ENCODE measurements at places on chromosomes 12 and 14.

DNA sequence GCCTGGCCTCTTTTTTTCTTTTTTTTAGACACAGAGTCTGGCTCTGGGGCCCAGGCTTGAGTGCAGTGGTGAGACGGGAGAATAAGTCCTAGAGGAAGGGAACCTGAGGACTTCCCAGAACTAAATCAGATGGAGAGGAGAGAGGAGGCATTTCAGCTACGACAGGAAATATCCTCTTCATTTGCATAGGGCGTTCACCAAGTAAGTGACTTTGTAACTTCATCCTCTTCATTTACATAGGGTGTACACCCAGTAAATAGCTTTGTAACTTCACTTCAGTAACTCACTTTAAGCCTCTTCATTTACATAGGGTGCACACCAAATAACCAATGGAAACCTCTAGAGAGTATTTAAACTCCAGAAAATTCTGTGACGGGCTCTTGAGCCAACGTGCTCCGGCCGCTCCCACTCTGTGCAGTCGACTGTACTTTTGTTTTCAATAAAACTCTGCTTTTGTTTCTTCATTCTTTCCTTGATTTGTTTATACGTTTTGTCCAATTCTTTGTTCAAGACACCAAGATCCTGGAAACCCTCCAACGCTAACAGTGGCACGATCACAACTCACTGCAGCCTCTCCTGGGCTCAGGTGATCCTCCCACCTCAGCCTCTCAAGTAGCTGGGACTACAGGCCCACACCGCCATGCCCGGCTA lies 21.4 kb upstream of the ANKRD9 start:
- DNase-seq = peak; percentile 34

DNA sequence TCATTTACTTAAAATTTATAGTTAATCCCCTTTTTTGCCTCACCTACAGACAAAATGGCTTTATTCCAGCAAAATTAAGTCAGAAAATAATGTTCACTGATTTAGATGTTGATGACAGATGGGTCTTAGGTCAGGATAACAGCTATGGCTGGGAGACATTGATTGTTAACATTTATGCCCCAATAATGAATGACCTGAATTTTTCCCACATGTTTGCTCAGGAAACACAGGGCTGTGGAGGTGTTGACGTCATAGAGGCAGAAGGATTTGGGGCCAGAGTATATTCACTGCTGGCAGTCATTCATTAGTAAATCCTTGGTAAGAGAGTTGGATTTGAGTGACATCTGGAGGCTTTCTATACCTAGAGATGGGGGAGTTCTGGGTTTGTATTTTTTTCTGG lies 121.3 kb downstream of the PDE3A start:
- DNase-seq = no peak

- DNase-seq = no peak
Measured at GRCh38 chr12:53493610-53494391, 5.5 kb downstream of the MAP3K12 start.

DNA sequence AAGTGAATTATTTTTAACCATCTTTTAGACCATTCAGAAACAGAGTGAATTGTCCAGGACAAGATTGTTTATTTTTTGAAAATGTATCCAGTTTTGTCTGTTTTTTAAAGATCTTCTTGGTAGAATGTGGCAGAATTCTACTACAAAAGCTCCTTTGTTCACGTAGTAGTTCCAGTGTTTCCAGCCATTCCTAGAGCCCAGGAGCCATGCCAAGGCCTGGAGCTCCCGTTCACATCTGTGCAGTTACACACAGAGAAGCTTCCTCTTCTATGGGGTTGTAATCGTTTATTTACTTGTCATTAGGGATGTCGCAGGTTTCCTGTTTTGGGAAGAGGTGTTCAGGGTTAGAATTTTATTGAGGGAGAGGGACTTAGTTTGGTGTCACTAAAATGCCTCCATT lies 409.8 kb downstream of the NPAS3 start:
- DNase-seq = no peak

- peak; percentile 57 for DNase-seq
Measured at GRCh38 chr12:50166799-50167048, 445 bp downstream of the CERS5 start.

DNA sequence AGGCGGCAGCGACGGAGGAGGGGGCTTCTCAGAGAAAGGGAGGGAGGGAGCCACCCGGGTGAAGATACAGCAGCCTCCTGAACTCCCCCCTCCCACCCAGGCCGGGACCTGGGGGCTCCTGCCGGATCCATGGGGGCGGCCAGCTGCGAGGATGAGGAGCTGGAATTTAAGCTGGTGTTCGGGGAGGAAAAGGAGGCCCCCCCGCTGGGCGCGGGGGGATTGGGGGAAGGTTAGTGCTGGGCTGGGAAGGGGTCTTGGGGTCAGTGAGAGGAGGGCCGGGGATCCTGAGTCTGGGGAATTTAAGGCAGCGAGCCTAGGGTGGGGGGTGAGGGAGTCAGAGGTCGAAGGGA lies 203 bp downstream of the NFATC4 start:
- DNase-seq = no peak

DNA sequence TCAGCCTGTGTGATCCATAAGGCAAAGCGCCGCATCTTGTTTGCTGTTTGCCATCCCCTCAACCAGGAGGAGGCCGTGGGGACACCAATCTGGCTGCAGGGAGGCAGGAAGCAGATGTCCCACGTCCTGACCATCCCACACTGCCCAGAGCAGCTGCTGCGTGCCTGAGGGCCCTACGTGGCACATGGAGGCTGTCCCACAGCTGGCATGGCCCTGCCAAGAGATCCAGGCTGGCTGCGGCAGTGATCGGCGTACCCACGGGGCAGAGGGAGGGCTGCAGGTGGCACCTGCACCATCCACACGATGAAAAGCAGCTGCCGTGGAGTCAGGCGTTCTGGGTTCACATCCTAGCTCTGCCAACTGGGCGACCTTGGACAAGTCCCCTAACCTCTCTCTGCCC lies 42.0 kb downstream of the NCOR2 start:
- DNase-seq = no peak

DNA sequence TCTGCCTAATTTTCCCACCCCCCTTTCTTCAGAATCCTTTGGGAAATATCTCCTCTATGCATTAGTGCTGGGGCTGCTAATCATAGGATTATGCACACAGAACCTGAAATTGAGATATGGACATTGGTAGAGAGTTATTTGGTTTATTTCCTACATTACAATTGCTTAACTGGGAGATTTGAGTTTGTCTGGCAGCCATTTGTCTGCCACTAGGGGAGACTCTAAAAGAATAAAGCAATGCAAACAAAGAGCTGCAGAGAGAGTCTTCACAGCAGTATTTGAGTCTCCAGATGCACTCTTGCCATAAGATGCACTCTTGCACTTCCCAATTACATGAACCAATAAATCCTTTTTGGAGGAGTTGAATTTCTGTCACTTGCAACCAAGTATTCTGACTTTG lies 12.0 kb upstream of the PCNX4 start:
- DNase-seq = no peak

GRCh38 chr12:12645485-12645884 lies 33.8 kb downstream of the CREBL2 start:
- DNase-seq = peak; percentile 71

DNA sequence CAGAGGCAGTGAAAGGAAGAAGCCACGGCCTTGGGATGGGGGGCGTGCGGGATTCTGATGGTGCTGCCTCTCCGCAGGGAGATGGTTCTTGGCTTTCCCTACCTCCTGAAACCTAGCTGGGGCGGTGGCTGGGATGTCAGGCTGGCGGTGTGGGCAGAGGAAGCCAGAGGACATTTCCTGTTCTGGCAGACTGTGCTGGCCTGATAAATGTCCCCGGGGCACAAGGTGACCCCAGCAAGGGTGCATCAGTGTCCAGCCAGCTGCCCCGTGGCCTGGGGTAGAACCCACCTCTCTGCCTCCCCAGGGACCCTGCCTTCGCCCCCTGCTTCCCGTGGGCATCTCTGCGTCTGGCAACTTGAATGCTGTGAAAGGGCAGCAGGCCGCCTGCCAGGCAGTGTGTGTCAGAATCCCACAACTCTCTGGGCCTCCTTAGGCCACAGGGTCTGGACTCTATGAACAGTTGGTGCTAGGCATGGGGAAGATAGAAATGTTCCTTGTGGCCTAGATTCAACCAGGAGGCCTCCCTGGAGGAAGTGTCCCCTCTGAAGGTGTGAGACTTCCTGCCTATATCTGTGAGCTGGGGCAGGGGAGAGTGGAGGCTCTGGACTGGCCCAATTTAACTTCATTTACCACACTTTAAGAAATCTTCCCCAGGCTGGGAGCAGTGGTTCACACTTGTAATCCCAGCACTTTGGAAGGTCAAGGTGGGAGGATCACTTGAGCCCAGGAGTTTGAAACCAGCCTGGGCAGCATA lies 4.9 kb downstream of the SH2B3 start:
- peak; percentile 68 for DNase-seq

GRCh38 chr12:32671930-32672780 lies 6.9 kb upstream of the DNM1L start:
- DNase-seq = peak; percentile 72

DNA sequence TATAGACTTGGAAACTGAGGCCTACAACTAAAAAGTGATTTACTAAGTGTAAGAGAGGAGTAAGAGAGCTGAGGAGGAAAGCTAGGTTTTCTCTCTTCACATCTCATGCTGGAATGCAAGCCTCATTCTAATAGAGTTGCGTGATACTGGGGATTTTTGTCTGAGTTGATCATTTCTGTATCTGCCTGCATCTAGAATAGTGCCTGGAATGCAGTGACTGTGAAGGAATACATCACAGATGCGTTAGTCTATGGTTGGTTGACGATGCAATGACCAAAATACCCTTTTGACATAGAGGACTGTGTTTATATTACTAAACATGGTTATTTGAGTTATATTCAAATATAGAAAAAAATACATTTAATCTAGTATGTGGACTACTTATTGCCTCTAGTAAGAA lies 9.2 kb upstream of the TMEM117 start:
- DNase-seq = no peak

GRCh38 chr14:70468731-70469130 lies 16.8 kb downstream of the ADAM21 start:
- DNase-seq = no peak

DNA sequence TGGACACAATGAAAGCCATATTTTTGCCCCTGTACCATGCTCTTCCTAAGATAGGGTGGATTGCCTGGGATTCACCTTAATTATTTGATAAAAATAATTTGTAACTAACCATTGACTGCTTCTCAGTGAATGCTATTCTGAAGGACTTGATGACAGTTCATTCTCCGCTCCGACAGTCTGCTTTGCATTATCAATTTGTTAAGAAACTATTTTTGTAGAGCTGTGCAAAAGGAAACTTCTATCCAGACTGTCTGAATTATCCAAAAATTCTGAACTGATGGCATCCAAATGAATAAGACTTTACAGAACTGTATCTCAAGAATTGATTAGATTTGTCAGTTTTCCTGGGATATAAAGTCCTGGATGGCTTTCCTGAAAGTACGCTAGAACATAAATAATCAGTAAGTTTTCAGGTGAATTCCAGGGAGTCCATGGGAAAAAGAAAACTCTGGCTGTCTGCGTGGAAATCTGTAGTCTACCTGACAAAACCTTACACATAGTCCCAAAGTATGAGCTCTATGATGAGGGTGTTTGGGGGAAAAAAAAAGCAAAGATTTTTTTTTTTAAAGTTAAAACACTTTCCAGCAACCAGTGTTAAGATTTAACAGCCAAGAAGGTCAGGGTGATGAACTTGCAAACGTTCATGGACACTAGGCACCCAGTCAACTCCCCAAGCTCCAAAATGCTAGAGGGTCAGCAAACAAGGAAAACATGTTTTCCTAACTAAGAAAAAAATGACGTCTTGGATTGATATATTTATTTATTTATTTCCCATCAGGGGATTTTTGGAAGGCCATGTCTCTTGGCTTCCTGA lies 291.1 kb upstream of the TBX3 start:
- DNase-seq = no peak
